ENCODE measurements at places on chromosomes 6 and 20. TPM values are rescaled to one million over a fixed set of nuclear protein-coding genes. Genes with fewer than 3 reads are reported as not detected.

SLC22A2 gene
- total RNA-seq, result not detected

SOX12 gene
- total RNA-seq, result 3.6 TPM

HSPA12B gene
- 3.9 TPM for total RNA-seq

UNC93A gene
- total RNA-seq, result not detected

OR12D2 gene
- not detected for total RNA-seq

WFDC12 gene
- not detected for total RNA-seq

SLC4A11 gene
- 1.9 TPM for total RNA-seq

CRISP3 gene
- total RNA-seq, result not detected

ADGRB3 gene
- total RNA-seq, result under 0.01 TPM

NUS1 gene
- 21.8 TPM for total RNA-seq

C20orf141 gene
- not detected for total RNA-seq

GPX5 gene
- not detected for total RNA-seq

RFX6 gene
- total RNA-seq, result not detected

SIRPB1 gene
- 0.32 TPM for total RNA-seq

MRAP2 gene
- 18.8 TPM for total RNA-seq

FHL5 gene
- not detected for total RNA-seq

TAF8 gene
- total RNA-seq, result 28.4 TPM

BPIFB2 gene
- total RNA-seq, result not detected

FKBP1A gene
- 295 TPM for total RNA-seq

MCCD1 gene
- total RNA-seq, result not detected

SLC13A3 gene
- 0.32 TPM for total RNA-seq

MUCL3 gene
- total RNA-seq, result not detected

CARMIL1 gene
- total RNA-seq, result 3.8 TPM

LPA gene
- not detected for total RNA-seq

LINC00237 gene
- total RNA-seq, result not detected

BTN1A1 gene
- total RNA-seq, result not detected

MLN gene
- total RNA-seq, result not detected

PLEKHG1 gene
- 32.2 TPM for total RNA-seq

DDX43 gene
- total RNA-seq, result 0.65 TPM

ACTL10 gene
- 3.6 TPM for total RNA-seq

OPN5 gene
- total RNA-seq, result not detected

IL17A gene
- total RNA-seq, result not detected

ELOVL2 gene
- not detected for total RNA-seq

NR2E1 gene
- not detected for total RNA-seq

FAM209B gene
- total RNA-seq, result not detected

LBP gene
- not detected for total RNA-seq

MAP1LC3A gene
- 15.8 TPM for total RNA-seq

CLPSL2 gene
- total RNA-seq, result not detected

LYRM2 gene
- total RNA-seq, result 17.9 TPM

TBX18 gene
- 31.5 TPM for total RNA-seq

BPI gene
- not detected for total RNA-seq

TAAR8 gene
- total RNA-seq, result not detected

SSTR4 gene
- total RNA-seq, result not detected

TXLNB gene
- total RNA-seq, result 0.15 TPM

AARS2 gene
- 17.9 TPM for total RNA-seq

OTOR gene
- total RNA-seq, result not detected

PIGU gene
- total RNA-seq, result 7.1 TPM

NRSN1 gene
- not detected for total RNA-seq

SPAG4 gene
- total RNA-seq, result 11.2 TPM
